ENCODE measurements at places on chromosomes 13 and 19.

DNA sequence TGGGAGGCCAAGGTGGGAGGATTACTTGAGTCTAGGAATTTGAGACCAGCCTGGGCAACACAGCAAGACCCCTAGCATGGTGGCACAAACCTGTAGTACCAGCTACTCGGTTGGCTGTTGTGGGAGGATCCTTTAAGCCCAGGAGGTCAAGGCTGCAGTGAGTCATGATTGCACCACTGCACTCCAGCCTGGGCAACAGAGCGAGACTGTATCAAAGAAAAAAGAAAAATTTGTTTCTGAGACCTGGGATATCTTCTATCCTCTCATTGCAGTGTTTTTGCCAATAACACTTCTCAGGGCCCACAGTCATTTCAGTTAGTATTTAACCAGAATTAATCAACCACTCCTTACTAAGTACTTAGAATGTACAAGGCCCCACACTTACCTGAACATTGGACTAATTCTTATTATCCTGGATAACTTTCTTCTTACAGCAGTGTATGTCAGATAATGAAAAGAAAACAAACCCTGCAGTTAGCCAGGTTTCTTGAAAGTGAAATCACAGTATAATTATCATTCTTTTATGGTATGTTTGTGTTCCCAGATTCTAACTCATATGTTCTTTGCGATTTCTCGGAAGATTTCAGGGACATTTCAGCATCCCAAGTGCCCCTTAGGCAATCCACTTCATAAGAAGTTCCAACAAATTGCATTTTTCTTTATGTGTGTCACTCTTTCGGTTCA is 75.6 kb upstream of the KLF5 start:
- DNase-seq = no peak

- DNase-seq = no peak
Measured at GRCh38 chr19:410243-410781, 1.4 kb upstream of the C2CD4C start.

- no peak for DNase-seq
Measured at GRCh38 chr19:8028951-8029491, 23.5 kb upstream of the CCL25 start.

DNA sequence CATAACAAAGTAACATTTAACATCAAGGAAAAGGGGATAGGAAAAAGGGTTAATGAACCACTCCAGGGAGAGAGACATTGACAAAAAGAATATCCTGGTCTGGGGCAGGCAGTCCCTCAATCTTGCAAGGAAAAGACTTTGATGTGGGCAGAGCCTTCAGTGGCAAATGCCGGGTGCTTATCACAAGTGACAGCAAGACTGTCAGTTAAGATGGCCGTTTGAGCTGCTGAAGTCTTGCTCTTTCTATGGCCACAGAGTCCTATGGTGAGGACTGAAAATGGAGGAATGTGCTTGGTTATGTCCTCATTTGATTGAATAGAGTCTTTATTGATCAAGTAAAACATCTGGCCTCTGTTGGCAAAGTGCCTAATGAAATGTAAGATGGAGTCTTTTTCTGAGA is 112.1 kb downstream of the B3GLCT start:
- no peak for DNase-seq

DNA sequence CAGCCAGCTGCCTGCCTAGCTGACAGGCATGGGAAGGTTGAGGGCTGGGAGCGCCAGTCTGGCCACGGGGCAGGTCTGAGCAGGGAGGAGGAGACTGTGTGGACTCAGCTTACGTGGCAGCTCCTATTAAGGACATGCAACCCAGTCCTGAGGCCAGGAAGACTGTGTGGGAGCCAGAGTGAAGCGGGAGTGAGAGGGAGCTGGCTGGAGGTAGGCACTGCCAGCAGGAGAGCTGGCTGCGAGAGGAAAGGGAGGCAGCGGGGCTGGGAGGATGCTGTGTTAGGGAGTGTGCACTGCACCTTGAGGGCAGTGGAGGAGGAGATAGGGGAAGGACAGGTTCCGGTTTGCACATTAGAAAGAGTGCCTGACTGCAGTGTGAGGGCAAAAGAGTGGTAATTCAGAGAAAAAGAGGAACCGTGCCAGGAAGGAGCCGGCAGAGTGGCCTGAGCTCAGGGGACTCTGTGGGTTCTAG is 99.2 kb downstream of the SLC7A1 start:
- no peak for DNase-seq

- peak; percentile 53 for DNase-seq
Measured at GRCh38 chr13:48975856-48976575, at the start of gene FNDC3A. TSS of gene FNDC3A (plus strand) at chr13:48975912. CDS start at chr13:49006191, 30,279 bp downstream.

- no peak for DNase-seq
Measured at GRCh38 chr13:78177306-78177705, 258.7 kb upstream of the EDNRB start.

DNA sequence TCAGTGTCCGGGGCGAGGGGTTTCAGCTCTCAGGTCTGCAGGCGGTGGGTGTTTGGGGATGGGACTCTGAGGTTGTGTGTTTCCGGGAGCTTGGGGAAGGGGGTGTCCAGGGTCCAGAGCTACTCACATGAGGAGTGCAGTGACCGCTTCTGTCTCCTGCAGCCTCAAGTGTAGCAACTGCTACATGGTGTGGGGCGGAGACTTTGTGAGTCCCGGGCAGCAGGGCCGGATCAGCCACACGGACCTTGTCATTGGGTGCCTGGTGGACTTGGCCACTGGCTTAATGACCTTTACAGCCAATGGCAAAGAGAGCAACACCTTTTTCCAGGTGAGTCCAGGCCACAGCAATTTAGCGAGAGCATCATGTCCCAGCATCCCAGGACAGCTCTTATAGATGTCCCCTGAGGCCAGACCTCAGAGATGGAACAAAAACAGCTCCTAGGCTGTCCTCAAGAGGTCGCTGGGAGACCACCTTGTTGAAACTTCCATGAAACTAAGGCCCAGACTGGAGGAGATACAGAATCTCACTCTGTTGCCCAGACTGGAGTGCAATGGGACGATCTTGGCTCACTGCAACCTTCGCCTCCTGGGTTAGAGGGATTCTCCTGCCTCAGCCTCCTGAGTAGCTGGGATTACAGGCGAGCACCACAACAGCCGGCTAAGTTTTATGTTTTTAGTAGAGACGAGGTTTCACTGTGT is 44.9 kb downstream of the RYR1 start:
- no peak for DNase-seq

- no peak for DNase-seq
Measured at GRCh38 chr19:50515168-50515561, 1.5 kb upstream of the ASPDH start.

Measured in brain pericyte (primary cell).